ENCODE measurements at places on chromosomes 13 and 19. TPM values are rescaled to one million over a fixed set of nuclear protein-coding genes. Genes with fewer than 3 reads are reported as not detected.

METTL21C gene
- not detected for total RNA-seq

KLK6 gene
- total RNA-seq = not detected

NRTN gene
- 1.0 TPM for total RNA-seq

LRRC25 gene
- 3.6 TPM for total RNA-seq

SMIM44 gene
- total RNA-seq = not detected

TMEM59L gene
- 1.3 TPM for total RNA-seq

HIPK4 gene
- total RNA-seq = 0.34 TPM

ZNF558 gene
- 28.9 TPM for total RNA-seq

ZNF667 gene
- total RNA-seq = 12.5 TPM

SIGLEC9 gene
- 3.2 TPM for total RNA-seq

NECTIN2 gene
- 66.7 TPM for total RNA-seq

ZNF415 gene
- 15.1 TPM for total RNA-seq

ERFL gene
- 0.36 TPM for total RNA-seq

STK11 gene
- total RNA-seq = 51.2 TPM

CLEC17A gene
- 0.26 TPM for total RNA-seq

UNC13A gene
- 1.4 TPM for total RNA-seq

HSPB6 gene
- 80.9 TPM for total RNA-seq

KLC3 gene
- total RNA-seq = 1.3 TPM

ADGRE3 gene
- total RNA-seq = not detected

NLRP4 gene
- total RNA-seq = not detected

SLAIN1 gene
- 9.5 TPM for total RNA-seq

SCAF1 gene
- total RNA-seq = 55.7 TPM

SHD gene
- total RNA-seq = not detected

TMEM205 gene
- total RNA-seq = 185 TPM

FCAR gene
- total RNA-seq = 0.39 TPM

IL17D gene
- 3.9 TPM for total RNA-seq

RELB gene
- 16.9 TPM for total RNA-seq

HCN2 gene
- not detected for total RNA-seq

PIP5K1C gene
- total RNA-seq = 58.1 TPM

SPTBN4 gene
- 2.6 TPM for total RNA-seq

ONECUT3 gene
- total RNA-seq = not detected

MEDAG gene
- total RNA-seq = 6.6 TPM

MVB12A gene
- 33.0 TPM for total RNA-seq

B3GNT3 gene
- total RNA-seq = 88.2 TPM

ZNF628 gene
- total RNA-seq = 7.4 TPM

SLC7A10 gene
- total RNA-seq = not detected

PGLYRP2 gene
- 0.34 TPM for total RNA-seq

FUT1 gene
- total RNA-seq = 5.0 TPM

FFAR3 gene
- total RNA-seq = not detected

RFPL4AL1 gene
- total RNA-seq = not detected

CCDC8 gene
- total RNA-seq = 10.7 TPM

ACER1 gene
- total RNA-seq = not detected

CD70 gene
- total RNA-seq = not detected

ZNF491 gene
- 2.3 TPM for total RNA-seq

ANKLE1 gene
- total RNA-seq = 0.23 TPM

SULT2B1 gene
- 1.6 TPM for total RNA-seq

ZNF497 gene
- 1.6 TPM for total RNA-seq

CDX2 gene
- not detected for total RNA-seq

GDF15 gene
- total RNA-seq = 84.1 TPM

NCAN gene
- total RNA-seq = not detected

ATP4A gene
- total RNA-seq = not detected

LILRB1 gene
- total RNA-seq = 2.7 TPM

ZNF486 gene
- total RNA-seq = 65.9 TPM

ACP7 gene
- 1.8 TPM for total RNA-seq
